CD4-positive, alpha-beta T cell treated with Interleukin-12 subunit alpha and Interleukin-12 subunit beta, for 1 hour (primary cell): ENCODE measurements at places on chromosomes 2 and 18.

DNA sequence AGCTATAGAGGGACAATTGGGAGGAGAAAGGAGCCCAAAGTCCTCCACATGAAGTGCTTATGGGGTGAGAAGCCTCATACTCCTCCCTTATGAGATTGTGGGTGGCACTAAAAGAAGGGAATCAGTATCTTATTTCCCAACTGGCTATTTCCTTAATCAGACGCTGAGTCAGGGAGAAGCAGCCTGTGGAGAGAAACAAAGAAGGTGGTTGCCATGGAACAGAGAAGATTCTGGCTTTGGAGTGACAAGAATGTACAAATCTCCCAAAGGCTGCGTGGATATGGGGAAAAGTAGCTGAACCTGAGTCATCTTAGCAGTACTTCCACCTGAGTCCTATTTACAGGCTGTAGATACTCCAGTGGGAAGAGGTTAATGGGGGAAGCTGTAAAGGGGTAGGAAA, 115.8 kb upstream of the CWC22 start:
- no peak for DNase-seq

DNA sequence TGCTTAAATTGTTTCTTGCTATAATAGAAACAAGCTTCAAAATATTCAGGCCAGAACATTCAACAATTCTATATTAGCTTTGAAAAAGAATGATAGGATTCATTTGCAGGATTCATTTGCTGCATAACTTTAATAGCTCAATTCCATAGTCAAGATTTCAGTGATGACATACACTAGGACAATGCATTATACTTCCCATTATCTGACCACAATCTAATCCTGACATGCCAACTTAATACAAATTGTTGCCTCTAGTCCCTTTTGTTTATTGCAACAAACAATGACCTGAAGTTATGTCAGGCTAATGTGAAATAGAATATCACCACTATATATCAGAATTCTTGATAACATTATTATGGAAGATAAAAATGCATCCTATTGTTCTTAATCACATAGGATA, 169.4 kb downstream of the DNAH7 start:
- no peak for DNase-seq

DNA sequence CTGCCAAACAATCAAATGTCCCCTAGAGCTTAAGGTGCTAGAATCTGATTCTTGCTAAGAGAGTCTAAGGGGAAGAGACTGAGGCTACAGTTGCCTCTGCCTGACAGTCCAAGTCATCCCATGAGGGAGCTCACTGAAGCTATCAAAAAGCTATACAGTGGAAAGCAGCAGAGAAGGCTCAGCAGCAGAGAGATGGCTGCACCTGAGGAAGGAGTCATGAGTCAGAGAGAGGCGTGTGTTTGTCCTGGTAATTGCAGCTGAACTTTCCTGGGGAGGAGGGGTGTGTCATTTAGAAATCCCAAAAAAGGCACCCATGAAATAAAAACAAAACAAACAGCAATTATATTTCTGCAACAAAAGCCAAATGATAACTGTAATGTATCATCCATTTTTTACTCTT, 305.2 kb upstream of the UBE2E3 start:
- DNase-seq = no peak

DNA sequence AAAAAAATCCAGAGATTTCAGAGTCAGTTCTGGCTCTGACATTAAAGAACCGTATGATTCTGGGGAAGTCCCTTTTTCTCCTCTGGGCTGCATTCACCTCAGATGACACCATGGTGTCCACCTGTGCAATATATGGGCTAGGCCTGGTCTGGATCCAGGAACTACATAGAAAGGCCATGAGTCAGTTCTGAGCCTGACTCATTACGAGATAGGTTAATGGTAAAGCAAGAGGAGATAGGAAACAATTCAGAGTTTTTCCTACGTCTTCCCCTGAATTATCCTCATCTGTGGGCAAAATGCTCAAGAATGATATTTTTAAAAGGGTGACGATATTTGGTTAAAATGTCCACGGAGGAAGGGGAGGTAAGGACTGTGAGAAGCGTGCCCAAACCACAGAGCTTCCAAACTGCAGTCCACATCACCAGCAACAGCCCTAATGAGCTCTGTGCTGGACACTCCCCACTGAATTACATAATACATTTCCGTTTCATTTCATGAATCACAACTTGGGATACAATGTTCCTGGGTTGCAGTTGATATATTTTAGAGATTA, 180.1 kb upstream of the OSR1 start:
- DNase-seq = no peak

DNA sequence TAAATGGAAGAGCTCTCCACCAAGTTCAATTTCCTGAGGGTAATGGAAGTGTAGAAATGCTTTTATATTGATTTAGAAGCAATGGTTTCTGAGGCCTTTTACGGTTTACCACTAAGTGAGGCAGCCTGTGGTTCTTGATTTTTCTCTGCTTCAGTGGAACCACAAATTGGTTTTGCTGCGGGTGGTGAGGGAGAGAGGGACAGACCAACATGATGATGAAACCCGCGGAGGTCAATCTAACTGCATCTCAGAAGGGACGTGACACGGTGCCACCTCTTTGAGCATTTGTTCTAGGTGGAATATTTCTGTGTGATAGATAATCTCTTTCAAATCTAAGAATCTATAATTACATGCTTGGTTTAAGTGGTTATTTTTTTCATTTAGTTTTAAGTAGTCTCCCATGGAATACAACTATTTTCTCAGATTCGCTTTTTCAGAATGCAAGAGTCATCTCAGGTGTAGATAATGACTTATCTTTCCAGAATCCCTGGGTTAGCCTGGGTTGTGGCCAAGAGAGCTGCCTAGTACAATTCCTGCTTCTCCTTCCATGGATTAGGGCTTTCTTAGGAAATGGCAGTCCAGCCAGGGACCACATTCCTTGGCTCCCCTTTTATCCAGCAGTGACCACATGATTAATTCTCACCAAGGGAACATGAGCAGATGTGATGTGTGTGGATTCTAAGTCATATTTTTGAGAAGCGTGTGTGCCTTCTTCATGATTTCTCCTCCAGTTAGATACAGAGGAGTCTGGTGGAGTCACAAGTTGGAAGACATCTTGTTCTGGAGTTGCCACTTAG, 52.5 kb downstream of the KCNE4 start:
- no peak for DNase-seq

- no peak for DNase-seq
Measured at GRCh38 chr18:42784632-42785031, 330.9 kb downstream of the RIT2 start.

DNA sequence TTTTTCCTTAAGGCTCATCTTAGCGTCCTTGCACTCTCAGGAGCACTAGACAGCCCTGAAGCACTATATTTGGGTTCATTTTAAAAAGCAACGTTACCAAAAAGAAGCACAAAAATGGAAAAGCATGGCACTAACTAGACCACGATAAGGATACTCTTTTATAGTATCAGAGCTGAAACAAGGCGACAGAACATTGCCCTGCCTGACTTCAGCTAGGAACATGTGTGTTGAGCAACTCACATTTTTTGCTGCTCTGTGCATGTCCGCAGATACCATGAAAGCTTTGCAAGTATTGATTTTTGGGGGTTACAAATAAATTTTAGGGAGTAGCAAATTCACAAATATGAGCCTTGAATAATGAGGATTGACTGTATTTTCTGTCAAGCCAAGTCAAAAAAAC, 332.0 kb downstream of the PTPRM start:
- no peak for DNase-seq

GRCh38 chr2:83584672-83585071, 874.4 kb downstream of the SUCLG1 start:
- no peak for DNase-seq

DNA sequence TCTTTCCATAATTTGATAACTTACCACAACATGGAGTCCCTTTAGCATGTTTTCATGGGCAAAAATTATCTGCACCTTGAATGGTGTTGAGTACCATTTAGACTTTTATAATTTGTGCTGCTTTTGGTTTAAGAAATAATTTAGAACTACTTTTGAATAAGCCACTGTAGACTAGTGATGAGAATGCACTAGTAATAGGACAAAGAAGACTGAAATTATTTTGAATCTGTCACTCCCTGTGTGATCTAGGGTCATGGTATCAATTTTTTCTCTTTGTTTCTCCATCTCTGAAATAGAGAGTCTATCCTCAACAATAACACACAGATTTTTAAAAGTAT, 37.7 kb downstream of the EFEMP1 start:
- DNase-seq = no peak

DNA sequence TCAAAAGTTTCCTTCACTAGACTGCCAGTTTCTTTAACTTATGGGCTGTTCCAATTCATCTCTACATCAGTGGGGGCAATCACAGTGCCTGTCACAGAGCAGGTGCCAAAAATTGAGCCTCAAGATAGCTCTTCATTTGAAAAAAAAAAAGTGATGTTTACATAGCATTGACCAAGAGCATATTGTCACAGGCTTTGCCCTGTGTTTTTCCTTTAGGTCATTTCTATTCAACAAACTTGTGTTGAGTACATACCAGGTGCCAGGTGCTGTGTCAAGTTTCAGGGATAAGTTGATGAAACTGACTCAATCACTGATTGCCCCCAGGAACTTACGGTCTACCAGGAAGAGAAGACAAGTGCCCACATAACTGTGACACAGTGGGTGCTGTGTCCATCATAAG, 22.2 kb upstream of the NT5C1B start:
- DNase-seq = no peak

GRCh38 chr2:160010361-160011145, 51.9 kb downstream of the PLA2R1 start:
- DNase-seq = no peak

DNA sequence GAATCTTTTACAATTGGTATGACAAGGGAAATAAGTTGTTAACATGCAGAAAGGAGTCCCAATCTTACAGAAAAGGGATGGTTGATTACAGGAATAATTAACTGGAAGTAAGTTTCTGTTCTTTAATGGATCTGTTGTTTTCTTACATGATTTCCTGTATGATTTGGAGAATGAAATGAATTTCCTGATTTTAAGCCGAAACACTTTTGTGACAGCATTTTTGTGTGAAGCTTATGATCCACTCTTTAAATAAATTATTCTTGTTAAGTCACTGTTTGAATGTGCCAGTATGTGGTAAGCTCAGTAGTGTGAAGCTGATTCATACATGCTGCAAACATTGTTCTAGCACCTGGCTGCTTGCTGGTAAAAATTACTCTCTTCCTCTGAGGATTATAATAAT, 516.2 kb downstream of the DCDC2C start:
- no peak for DNase-seq

GRCh38 chr2:233323851-233324250, 16.2 kb downstream of the SAG start:
- no peak for DNase-seq

GRCh38 chr2:86695053-86695691, 24.9 kb upstream of the RMND5A start:
- no peak for DNase-seq

GRCh38 chr2:229575569-229576315, 138.6 kb downstream of the DNER start:
- DNase-seq = no peak

- DNase-seq = no peak
Measured at GRCh38 chr18:63373161-63373560, 6.2 kb upstream of the KDSR start.

DNA sequence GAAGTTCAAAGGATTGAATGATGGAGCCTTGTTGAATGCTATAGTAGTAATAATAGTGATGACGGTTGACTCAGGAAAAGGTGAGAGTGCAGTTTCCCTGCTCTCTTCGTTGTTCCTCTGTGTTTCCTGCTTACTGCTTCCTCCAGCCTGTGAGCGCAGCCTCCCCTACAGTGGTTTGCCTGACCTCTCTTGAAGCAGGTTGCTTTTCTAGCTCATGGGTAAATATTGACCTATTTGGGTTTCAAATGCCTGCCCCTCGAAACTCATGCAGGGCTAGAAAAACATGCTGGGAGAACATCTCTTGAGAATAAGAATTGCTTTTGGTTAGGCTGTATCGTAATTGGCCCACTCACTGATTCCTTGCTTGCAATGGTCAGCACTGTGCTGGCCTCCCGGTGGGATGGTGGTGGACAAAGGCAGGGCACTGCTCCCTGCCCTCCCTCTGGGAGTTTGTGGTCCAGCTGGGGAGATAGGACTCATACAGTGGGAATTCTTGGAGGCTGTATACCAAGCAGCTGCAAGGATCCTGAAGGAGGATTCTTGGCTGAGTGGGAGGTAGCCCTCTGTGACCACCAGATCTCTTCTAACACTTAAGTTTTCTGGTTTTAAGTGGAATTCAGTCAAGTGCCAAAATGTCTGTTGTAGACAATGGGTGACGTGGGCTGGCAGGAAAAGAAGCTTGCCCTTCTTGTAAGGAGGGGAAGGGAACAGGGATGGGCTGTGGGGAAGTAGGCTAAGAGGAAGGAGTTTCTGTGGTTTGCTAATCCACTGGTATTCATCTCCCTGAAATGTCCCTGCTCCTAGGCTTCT, 5.4 kb upstream of the RNF181 start:
- no peak for DNase-seq

GRCh38 chr2:180046776-180047175, 39.7 kb upstream of the CWC22 start:
- DNase-seq = no peak

DNA sequence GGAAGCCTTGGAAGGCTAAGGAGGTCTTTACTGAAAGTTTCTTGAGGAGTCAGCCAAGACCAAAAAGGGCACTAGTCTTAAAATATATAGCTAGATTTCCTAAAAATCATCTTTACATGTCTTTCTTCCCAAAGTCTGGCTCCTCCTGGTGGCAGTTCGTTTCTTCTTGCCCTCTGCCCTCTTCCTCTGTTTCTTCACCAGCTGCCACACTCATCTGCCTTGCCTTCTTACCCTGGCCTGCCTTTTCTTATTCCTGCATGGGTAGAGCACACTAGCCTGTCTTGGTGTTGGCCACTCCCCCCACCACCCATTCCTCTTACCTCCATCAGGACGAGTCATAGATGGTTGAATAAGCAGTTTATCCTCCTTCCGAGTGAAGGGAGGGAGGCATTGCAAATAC, 129.8 kb downstream of the RAPGEF4 start:
- no peak for DNase-seq

- DNase-seq = peak; percentile 29
Measured at GRCh38 chr2:43222475-43223309, 3.7 kb downstream of the ZFP36L2 start.

- no peak for DNase-seq
Measured at GRCh38 chr2:160363961-160364360, 129.6 kb downstream of the RBMS1 start.

DNA sequence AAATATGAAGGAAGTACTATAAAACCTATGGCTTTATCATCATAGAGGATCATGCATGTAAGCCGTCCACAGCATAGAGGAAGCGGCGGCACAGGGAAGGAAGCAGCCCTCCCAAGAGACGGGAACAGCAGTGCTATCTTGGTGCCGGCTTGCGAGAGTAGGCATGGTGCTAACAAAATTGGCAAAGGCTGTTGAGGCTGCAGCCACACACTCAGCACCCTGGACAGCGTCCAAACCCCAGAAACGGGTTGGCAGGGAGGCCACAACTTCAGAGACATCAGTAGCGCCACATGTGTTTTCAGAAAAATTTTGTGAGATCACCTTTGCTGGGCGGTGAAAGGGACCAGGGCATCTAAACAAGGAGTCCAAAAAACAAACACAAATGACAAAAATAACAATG, 37.7 kb downstream of the NETO1 start:
- DNase-seq = no peak

GRCh38 chr2:134674687-134675086, 44.1 kb downstream of the TMEM163 start:
- DNase-seq = no peak
